IMR-90 (cell line): ENCODE measurements at places on chromosomes 3 and 15.

DNA sequence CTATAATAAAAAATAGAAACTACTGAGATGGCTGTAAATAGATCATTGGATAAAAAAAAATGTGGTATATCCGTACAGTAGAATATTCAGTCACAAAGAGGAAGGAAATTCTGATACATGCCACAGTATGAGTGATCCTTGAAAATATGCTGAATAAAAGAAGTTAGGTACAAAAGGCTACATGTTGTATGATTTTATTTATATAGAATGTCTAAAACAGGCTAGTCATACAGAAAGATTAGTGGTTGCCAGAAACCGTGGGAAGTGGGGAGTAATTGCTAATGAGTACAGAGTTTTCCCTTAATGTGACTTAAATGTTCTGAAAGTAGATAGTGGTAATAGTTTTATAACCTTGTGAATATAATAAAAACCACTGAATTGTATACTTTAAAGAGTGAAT lies 24.9 kb upstream of the FAH start:
- peak; percentile 59 for DNase-seq

DNA sequence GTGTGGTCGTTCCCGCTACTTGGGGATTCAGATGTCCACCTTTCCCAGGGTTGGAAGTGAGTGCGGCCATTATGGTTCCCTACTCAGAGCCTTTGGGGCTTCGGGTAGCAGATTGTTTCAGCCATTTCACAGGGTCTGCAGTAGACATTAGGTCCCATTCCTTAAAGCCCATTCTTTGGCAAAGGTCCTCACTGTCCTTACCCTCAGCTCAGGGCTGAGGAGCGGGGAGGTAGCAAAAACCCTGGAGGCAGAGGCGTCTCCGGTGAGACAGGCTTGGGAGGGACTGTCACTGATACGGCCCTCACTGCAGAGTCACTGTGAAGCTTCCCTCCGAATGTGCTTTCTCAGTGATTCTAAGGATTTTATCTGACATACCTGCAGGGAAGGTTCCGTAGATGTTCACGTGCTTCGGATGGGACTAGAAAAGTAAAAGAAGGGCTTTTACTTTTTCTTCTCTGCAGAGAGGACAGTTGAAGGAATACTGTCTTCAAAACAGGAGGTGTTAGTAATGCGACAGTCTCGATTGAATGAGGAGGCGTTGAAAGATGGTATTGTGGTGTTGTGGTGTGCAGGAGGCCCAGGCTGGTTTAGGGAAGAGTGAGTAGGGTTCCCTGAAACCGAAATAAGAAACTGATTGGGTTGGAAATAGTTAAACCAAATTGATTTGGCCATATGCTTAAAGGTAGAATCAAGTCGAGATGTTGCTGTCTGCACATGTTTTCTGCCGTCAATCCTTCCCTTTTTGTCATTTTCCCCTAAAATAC lies 630 bp downstream of the ATP6V1A start:
- no peak for DNase-seq

GRCh38 chr3:186003610-186004009 lies 65.8 kb upstream of the TRA2B start:
- no peak for DNase-seq

DNA sequence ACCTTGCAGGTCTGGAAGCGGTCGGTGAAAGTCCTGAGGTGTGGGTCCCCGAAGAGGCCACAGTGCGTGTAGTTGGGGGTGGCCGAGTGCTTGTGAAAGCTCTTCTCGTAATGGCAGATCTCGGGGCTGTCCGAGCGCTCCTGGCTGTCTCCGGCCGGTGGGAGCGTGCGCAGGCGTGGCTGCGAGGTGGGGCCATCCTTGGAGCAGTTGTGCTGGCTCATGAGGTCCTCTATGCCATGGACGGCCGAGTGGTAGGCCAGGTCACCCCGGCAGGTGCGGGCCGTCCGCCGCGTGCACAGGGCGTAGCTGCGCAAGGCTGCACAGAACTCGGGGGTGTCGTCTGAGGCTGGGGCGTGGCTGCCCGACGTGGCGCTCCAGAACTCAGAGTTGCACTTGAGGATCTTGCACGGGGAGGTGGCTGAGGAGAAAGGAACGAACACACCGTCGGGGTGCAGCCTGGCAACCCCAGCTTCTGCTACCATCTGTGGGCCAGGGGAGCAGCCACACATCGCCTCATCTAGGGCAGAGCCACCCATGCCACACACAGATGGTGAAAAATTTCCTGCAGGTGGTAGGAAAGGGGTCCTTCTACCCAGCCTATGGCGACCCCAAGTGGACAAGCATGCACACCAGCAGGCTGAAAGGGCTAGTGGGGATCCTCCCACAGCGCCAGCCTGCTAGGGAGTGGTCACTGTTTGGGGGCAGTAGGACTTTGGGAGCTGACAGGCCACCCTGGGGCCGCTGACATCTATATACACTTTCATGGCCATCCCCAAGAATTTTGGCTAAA lies 36.7 kb downstream of the RGMA start:
- DNase-seq: no peak

GRCh38 chr3:71462586-71462985 lies 120.9 kb downstream of the FOXP1 start:
- DNase-seq: no peak

DNA sequence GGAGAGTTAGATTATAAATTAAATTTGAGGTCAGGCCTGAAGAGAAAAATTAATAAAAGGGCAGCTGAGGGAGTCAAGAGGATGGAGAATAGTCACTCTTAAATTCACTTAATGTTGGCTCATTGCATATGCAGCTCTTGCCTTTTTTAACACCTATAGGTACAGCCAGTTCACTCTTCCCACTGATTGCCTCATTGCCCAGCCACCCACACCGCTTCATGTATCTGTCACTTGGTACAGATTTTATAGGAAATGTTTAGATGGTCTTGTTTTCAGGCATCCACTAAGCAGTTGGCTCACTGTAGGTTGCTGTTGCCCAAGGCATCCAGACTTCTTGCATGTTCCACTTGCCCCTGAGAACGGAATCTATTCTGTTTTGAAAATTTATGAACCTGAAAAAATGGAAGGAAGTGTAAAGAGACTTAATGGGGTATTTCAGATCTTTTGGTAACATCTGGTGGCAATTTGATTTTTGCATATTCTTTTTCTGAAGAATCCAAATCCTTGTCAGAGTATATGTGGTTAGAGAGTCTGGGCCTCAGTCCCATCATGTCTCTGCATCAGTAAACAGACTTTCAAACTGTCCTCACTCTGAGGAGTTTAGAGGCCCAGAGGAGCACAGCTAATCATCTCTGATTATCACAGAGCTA lies 151.9 kb downstream of the RBPMS2 start:
- DNase-seq: peak; percentile 24

DNA sequence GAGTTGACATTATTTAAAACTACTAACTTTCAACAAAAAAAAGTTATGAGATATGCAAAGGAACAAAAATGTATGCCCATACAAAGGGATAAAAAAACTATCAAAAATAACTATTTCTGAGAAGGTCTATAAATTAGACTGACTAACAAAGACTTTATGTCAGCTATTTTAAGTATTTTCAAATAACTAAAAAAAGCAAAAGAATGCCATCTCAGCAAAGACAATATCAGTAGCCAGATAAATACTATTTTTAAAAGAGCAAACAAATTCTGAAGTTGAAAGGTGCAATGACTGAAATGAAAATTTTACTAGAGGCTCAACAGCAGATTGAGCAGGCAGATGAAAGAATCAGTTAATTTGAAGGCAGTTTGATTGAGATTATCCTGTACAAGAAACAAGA lies 3.6 kb upstream of the STRIT1 start:
- DNase-seq: no peak
